Hematopoietic multipotent progenitor cell treated with erythropoietin and hydrocortisone succinate and interleukin-3 and kit ligand, for 6 days (in vitro differentiated cells): ENCODE measurements at places on chromosomes 4 and X.

DNA sequence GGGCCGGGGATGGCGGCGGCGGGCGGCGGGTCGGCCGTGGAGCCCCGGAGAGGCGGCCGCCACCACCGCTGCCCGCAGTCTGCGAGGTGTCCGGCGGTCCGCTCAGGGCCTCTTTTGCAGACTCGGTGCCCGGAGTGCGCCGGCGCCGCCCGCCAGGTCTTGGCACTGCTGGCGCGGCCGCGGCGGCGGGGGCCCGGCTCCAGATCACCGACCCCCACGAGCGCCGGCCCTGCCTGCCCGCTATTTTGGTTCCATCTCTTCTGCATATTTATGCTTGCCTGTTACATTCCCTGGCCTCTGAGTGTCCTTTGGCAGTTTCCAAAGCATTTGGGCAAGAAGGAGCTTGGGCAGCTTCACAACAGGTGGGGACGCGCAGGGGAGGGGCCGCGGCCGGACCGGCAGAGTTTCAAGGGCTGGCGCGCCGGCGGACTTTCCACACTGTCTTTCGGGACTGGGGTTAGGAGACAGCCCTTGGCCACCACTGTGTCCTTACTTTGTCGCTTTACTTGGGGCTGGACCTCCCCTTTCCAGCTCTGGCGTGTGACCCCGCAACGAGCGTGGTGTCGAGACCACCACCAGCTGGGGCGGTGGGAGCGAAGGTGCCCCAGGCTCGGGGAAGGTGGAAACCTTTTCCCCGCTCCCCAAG, 668 bp upstream of the TAPT1 start:
- peak; percentile 67 for DNase-seq

DNA sequence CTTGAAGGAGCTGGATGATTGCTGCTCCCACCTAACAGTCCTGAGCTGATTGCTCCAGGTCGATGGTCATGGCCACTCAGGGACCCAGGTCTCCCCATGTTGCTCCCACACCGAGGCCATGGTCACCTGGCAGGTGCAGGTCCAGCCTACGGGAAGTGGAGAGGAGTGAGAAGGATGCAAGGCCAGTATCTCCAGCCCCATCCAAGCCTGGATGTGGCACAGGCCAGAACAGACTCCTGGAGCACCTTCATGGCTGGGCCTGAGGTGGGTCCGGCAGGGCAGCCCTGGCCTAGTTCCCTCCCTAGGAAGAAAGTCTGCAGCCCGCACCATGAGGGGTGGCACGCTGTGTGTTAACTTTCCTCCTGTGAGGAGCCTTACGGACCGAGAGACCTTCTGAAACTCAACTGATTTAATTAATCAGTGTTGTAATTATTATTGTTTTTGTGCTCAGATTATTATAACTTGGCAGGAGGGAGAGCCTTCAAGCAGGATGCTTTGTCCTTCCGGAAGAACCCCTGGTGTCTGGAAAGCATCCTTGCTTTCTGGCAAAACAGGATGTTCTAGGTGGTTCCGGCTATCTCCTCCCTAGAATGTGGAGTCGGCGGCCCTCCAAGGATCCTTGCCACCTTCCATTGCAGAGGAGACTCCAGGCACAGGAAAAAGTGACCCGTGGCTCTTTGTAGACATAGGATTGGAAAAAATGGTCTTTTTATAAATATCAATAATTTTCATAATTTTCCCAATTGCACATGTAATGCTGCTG, 92.3 kb upstream of the ADRA2C start:
- no peak for DNase-seq

DNA sequence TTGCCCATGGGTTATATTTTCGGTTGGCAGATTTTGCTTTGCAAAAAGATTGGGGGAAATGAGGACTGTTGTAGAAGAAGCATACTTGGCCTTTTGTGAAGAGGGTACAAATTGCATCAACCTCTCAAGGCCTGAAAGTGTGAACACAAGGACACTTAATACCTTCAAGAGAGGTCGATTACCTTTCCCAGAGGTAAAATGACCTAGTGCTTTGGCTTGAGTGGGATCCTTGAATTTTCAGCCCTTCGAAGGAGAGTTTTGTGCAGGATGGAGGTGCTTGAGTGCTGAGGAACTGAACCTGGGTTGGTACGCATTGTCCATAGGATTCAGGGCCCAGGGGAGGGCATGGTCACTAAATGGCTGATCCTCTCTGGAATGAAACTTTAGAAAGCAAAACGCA, 27.6 kb upstream of the NKAP start:
- DNase-seq, result no peak

DNA sequence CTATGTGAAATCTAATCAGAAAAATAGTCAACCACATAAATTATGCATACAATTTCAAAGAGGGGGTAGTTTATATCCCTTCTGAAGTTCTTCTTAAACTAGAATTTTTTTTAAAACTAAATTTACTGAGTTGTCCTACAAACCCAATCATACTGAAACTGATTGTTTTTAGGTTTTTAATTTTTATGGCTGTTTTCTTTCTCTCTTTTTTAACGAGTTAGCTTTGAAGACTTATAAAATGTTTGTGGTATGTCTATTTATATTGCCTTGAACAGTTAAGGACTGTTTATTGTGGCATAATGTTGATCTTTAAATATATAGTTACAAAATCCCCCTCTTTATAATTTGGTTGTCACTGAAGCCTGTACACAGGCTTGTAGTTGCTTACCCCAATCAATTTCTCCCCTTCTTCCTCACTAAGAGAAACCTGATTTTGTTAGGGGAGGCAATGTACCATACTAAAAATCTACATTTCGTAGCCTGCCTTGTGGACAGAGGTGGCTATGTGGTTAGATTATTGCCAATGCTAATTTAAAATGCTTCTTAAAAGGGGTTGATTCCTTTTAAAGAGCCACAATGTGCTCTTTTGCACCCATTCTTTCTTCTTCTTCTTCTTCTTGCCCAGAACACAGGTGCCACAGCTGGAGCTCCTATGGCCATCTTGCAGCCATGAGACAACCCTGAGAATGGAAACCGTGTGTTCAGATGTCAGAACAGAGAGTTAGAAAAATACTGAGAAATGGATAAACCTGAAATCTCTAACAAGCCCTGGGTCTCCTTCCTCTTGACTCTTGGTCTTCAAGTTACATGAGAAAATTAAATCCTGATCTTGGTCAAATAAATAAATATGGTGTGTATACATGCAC, 102.7 kb upstream of the ZNF827 start:
- no peak for DNase-seq

- DNase-seq, result no peak
Observed at GRCh38 chrX:37975421-37975820, 30.9 kb upstream of the SYTL5 start.

GRCh38 chr4:7431696-7432530, 2.8 kb downstream of the PSAPL1 start:
- no peak for DNase-seq

DNA sequence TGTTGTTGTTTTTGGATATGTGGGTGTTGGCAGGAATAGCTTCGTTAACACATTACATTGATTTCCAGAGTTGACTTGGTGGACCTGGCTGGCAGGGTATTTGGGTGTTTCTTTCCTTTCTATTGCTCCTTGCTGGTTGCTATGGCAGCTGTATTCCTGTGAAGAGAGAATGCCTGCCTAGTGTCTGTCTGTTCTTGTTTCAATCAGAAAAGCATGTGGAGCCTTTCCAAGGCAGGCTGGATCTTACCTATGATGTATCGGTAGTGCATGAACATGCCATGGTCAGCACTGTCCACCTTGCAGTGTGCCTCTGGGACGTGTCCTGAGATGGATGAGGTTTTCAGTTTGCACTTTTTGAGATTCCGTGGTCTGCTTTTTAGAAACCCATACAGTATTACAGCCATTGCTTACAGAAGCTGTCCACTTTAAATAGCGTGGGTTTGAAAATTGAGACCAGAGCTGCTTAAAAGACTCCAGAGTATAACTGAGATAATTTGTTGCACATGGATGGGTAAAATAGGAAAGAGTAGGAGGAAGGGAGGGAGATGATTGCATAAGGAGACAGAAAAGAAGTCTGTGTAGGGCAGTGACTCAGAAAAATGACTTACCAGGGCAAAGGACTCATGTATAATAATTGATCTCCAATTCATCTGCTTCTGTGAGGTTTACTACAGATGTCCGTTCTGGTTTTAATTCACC, 20.0 kb upstream of the AADAT start:
- DNase-seq, result no peak
